ENCODE measurements at places on chromosomes 5 and 9.

- DNase-seq = no peak
Measured at GRCh38 chr9:4303006-4303405, 3.1 kb upstream of the GLIS3 start.

GRCh38 chr9:94864862-94865509 is 138.5 kb downstream of the AOPEP start:
- no peak for DNase-seq

GRCh38 chr9:34492051-34492450 is 30.7 kb downstream of the ENHO start:
- no peak for DNase-seq

GRCh38 chr5:156208271-156208670 is 118.7 kb upstream of the SGCD start:
- no peak for DNase-seq

GRCh38 chr9:4987961-4988421 is 2.9 kb downstream of the JAK2 start:
- peak; percentile 82 for DNase-seq

DNA sequence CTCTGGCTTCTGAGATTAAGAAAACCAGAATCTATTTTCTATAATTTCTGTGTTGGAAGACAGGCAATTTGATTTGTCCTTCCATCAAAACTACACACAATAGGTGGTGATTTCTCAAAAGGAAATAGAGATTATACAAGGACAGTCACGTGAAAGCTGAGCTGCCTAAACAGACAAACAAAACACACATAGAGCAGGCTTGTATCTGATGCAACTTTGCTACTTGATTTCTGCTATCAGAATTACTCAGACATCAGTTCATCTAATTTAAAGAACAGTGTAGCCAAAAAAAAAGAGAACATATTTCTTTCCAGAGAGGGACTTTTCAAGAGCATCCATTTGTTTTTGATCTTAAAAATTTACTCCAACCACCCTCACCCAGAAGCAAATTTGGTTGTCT is 2128.3 kb upstream of the C9orf72 start:
- DNase-seq = no peak

DNA sequence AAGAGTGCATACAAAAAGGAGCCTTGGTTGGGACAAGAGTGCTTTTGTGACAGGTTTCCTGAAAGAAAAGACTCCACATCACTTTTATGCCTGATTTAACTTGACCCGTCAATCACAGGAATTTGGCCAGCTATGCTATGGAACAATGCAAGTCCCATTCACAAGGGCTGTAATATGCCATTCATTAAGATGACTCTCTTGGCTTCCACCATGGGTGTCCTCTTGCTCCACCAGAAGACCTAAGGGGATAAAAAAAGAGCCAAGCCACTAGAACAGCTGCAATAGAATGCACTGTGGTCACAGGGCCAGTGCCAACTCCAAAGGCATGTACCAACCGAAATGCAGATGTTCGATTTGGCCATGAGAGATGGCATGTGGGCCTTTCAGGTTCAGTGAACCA is 480.1 kb upstream of the MPDZ start:
- DNase-seq = no peak

- no peak for DNase-seq
Measured at GRCh38 chr9:5846501-5846921, 13.6 kb upstream of the ERMP1 start.

DNA sequence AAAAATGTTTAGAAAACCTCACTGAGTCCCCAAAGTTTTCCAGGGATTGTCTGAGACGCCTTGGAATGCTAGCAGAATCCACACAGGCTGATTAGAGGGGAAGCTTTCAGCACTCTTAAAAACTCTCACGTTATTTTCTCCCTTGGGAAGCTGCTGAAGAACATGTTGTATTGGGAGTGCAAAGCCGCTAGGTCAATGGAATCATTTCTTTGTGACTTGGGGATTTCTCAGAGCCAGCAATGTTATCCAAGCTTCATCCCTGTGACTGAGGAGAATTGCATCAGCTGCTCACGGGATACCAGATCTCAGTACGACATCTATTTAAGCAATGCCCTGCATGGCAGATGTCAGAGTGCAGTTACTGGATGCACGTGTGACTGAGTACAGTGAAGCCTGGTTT is 426.4 kb upstream of the MPDZ start:
- DNase-seq = no peak

- no peak for DNase-seq
Measured at GRCh38 chr9:99004115-99004514, 60.4 kb downstream of the COL15A1 start.

GRCh38 chr5:119177226-119177625 is 106.3 kb downstream of the DMXL1 start:
- no peak for DNase-seq

- no peak for DNase-seq
Measured at GRCh38 chr5:148005788-148006520, 57.8 kb upstream of the SPINK5 start.

DNA sequence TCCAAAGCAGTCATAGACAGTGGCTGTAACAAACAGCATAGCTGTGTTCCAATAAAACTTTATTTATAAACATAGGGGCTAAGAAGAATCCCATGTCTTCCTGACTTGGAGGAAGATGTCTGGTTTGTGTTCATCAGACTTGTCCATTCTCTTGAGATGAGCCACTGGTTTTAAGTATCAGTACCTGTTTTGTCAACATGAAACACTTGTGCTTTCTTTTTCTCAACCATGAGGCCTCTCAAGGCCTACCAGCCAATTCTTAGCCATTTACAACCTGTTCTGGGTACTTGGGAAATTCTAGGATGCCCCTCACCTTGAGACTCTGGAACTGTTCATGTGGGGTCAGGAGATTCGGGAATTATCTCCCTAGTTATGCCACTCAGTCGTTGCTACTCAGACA is 154.3 kb upstream of the PPP1R2B start:
- no peak for DNase-seq

GRCh38 chr9:110623462-110624025 is 44.0 kb upstream of the SVEP1 start:
- peak; percentile 38 for DNase-seq

DNA sequence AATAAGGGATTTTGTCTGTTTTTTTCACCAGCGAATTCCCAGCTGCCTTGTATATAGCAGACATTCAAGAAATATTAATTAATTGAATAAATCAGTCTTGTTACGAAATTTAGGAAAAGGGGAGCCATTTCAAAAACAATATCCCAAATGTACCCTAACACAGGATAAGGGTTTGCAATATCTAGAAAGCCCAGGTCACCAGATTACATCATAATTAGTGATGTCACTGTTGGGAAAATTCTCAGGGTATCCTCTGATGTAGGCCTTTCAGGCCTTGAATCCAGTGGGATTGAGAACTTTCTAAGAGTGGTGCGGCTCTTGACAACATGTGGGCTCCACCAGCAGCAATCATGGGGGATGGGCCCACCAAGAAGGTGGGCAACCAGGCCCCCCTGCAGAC is at the start of gene ACTL7A:
Gene ACTL7A, plus strand, starts transcription at position 270 of the 400 bp plus-strand sequence. Its CDS starts 57 bp downstream, at position 327.
- DNase-seq = no peak

- DNase-seq = no peak
Measured at GRCh38 chr9:128735373-128735772, 11.4 kb upstream of the ZDHHC12 start.

GRCh38 chr9:16709924-16710323 is 160.5 kb downstream of the BNC2 start:
- DNase-seq = no peak

DNA sequence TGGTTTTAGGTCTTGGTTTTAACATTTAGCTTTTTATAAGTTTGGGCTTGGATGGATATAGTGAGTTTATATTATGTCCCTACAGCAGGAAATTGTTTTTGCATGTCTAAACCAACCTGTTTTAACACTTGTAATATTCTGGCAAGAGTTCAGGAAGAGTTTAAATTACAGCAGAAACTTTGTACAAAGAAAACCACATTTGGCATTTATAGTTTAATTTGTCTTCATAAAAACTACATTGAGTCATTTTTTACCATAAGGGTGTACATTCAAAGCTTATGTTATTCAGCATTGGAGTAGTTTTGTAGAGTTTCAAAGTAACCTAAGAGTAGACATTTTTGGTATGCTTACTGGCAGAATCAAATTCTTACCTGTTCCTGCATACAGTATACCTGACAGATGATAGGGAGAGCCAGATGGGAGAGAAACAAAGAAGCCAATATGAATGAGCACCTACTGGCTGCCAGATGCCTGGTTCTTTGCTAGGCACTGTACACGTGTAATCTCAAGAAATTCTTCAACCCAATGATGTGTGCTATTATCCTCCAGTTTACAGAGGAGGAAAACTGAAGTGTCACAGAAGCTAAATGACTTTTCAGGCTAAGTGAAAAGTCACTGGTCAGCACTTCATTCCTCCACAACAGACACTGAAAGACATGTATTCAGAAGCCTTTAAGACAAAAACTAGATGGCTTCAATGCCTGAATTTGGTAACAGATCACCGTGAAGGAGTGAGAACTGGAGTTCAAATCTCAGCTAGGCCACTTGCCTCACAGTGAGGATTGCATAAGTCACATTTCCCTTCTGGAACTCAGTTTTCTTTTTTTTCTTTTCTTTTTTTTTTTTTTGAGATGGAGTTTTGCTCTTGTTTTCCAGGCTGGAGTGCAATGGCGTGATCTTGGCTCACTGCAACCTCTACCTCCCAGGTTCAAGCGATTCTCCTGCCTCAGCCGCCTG is 25.9 kb upstream of the ECM2 start:
- no peak for DNase-seq

- peak; percentile 48 for DNase-seq
Measured at GRCh38 chr5:181190711-181191525, 14.1 kb downstream of the TRIM7 start.

GRCh38 chr9:127919253-127919815 is 2.5 kb upstream of the ST6GALNAC4 start:
- DNase-seq = no peak

GRCh38 chr9:112719241-112719691 is 1.3 kb upstream of the INIP start:
- no peak for DNase-seq

DNA sequence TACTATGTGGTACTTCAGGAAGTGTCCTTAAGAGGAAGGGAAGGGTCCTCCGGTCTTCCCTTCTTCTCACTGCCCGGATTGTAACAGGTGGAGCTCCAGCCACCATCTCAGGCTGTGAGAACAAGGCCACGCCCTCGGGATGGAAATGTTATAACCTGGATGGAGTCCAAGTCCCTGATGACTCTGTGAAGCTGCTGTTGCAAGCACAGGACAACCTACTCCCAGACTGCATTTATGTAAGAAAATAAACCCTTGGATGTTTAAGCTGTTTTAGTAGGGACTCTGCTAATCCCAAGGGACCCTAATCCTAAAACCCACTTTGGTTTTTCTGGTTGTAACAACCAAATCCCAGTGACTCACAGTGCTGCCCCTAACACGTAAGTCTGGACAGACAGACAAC is 221.6 kb downstream of the ACTL7B start:
- no peak for DNase-seq

DNA sequence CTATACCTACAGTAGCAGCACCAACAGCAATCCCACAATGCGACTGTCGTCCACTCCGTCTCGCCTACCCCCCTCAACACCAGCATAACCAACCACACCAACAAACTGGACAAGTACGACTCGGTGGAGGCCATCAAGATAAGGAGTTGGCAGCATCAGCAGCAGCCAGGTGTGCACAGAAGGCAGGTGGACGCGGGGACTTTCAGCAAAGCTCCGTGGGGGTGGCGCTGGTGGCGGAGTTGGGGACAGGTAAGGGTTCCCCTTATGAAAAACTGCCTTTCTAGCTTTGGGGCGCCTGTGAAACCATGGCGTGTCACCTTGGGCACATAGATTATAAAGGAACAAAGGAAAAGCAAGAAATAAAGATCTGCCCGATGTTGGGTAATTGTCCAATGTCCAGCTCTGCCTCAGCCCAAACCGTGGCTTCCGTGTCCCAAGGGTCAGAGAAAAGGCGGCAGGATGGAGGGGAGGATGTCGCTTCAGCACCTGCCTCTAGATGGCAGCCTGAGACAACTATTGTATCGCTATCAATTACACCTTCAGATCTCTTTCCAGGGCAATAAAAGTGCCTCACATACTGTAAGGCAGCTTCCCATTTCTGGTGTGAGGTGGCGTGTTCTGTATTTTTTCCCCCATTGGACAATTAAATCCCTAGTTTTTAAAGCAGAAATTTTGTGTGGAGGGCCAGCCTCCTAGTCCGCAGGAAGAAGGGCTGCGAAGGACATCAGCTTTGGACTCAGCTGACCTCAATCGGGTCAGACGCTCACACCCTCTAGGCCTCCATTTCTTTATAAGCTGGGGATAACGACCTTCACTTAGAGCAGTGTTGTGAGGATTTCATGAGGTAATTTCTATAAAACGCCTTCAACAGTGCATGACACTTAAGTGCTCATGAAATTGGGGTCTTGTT is 58.8 kb downstream of the MTRR start:
- peak; percentile 44 for DNase-seq

- no peak for DNase-seq
Measured at GRCh38 chr9:74125941-74126340, 371.2 kb upstream of the RORB start.

- DNase-seq = no peak
Measured at GRCh38 chr5:60415443-60415842, 284.5 kb downstream of the DEPDC1B start.

- DNase-seq = no peak
Measured at GRCh38 chr9:123881604-123882003, 48.3 kb downstream of the DENND1A start.

GRCh38 chr5:176995122-176995490 is 11.5 kb downstream of the UIMC1 start:
- DNase-seq = no peak

- no peak for DNase-seq
Measured at GRCh38 chr9:126383406-126384046, 56.9 kb downstream of the MVB12B start.

- DNase-seq = no peak
Measured at GRCh38 chr5:59065554-59065953, 482.7 kb downstream of the RAB3C start.

GRCh38 chr5:133781436-133782225 is 169.3 kb upstream of the FSTL4 start:
- DNase-seq = no peak

Measured in stimulated activated CD4-positive, alpha-beta T cell treated with anti-CD3 and anti-CD28 coated beads, Interleukin-12 subunit alpha, Interleukin-12 subunit beta, amount 100 ng/mL, for 48 hours (primary cell).